Stimulated activated CD8-positive, alpha-beta memory T cell treated with anti-CD3 and anti-CD28 coated beads, Interleukin-15, amount 100 ng/mL, for 1 hour (primary cell): ENCODE measurements at places on chromosomes 2 and 18.
A peak's percentile ranks its signal among the peaks of the same experiment; 100 is the strongest.

- DNase-seq, result no peak
Observed at GRCh38 chr2:207091176-207091575, 74.6 kb downstream of the KLF7 start.

DNA sequence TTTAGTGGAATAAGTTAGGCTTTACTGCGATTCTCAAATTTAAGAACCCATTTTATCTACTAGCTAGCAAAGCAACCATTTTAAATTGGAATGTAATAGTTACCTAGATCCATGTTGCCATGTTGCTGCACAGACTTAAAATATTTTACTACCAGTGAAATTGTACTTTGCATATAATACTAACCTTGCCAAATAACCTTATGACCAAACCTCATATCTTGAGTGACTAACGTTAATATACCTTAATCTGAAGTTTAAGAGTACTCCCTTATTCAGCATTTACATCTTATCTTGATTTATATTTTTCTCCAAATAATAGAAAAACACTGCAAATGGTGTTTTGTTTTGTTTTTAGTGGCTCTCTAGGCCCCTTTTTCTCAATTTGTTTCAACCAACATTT lies 50.3 kb upstream of the NAB1 start:
- no peak for DNase-seq

- DNase-seq, result no peak
Observed at GRCh38 chr2:134379722-134380121, 125.8 kb downstream of the MGAT5 start.

DNA sequence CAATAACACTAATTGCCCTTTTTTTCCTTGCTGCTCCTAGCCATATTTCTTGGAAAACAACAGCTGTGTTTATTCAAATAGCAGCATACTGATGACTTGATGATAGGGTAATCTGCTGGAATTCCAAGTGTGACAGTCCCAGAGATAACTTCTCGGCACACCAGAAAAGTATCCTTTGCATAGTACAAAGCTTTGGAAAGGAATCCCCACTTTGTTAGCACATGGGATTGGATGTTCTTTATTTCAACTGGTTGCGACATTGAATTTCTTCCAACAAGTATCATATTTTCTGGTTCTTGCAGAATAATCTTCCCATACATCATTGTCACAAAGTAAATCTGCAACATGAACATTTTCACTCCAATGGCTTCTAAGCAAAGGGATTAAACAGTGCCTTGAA lies 445.8 kb upstream of the ACVR2A start:
- no peak for DNase-seq

GRCh38 chr2:177767768-177768167 lies 304.8 kb downstream of the PDE11A start:
- DNase-seq, result no peak

- DNase-seq, result no peak
Observed at GRCh38 chr2:126600742-126601141, 55.2 kb upstream of the GYPC start.

DNA sequence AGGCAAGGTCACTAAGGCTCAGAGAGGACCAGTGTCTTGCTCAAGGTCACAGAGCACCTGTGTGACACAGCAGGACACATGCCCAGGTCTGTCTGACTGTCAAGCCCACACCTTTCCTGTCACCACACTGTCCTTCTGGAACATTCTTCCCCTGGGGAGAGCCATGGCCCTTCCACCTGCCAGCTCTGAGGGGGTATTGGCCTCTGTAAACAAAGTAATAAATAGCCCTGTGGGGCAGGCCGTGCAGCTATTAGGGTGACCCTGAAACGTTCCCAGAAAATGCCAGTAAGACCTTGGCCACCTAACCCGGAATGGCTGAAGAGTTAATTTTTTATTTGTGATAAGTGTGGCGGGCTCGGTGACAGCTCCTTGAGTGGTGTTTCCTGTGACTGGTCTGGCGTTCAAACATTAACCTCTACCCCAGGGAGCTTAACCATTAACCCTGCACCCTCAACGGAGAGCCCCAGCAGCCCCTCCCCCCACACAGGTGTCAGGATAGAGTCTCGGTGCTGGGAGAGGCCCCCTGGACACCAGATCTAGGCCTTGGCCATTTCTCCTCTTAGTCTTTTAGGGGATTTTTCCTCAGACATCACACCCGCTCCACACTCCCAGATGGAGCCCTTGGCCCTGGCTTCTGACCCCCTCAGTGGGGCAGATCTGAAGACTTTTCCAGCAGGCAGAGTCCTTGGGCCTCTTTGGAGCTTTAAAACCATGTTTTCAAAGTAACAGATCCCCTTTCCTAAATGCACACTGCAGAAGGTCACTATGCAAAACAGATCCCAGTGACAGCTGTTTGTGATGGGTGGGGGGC lies 36.6 kb downstream of the SCTR start:
- DNase-seq, result no peak

DNA sequence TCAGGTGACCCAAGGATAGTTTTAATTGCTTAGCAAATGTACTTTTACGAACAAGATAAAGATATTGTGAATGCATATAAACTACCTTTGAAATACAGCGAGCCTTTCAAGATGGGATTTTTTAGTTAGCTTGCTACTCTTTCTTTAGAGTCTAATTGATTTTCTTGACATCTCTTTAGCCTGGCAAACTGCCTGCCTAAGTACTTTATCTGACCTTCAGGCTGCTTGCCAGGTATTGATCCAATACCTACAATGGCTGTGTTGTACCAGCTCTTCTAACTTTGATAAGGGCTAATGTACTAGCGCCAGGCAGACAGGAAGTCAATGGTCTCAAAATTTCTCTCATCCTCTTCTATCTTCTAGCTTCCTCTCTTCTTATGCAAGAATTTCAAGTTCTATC lies 414.4 kb upstream of the ACVR2A start:
- DNase-seq, result no peak

GRCh38 chr2:74482801-74483674 lies at the start of the genes CCDC142 and TTC31:
Gene CCDC142, minus strand, starts transcription at chr2:74482998. Its CDS starts 161 bp downstream, at chr2:74482837.
Gene TTC31, plus strand, starts transcription at chr2:74483081. Its CDS starts 15 bp downstream, at chr2:74483096.
- peak; percentile 82 for DNase-seq

GRCh38 chr18:44841221-44841620 lies 160.5 kb downstream of the SETBP1 start:
- no peak for DNase-seq

- DNase-seq, result no peak
Observed at GRCh38 chr2:161844822-161845221, 220.6 kb downstream of the SLC4A10 start.

DNA sequence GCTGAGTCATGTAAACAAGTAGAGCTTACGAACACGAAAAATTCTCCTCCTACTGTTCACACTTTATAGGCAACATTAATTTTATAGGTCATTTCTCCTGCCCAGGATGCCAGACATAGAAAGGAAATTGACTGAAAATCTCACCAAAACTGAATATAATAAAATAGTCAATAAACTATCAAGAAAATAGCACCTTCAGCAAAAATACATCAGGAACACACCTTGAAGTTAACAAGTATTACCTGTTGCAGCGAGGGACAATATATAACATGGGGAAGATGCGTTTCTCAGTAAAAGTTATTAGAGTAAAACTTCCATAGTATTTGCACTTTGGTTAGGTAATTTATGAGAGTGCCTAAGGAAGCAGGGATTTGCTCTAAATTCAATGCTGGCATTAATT lies 344.6 kb downstream of the KCNJ3 start:
- DNase-seq, result no peak

DNA sequence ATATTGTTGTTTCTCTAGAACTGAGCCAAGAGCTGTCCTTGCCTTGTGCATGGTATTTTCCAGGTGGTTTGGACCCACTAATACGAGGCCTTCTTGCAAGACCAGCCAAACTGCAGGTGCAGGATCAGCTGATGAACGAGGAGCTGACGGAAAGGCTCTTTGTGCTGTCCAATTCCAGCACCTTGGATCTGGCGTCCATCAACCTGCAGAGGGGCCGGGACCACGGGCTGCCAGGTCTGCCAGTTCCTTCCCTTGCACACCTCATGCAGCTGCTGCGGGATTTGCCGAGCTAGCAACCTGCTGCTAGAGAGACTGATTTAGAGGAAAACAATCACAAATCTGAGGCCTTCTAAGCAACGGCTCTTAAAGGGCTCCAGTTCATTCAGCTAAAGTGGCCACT lies 74.5 kb downstream of the TPO start:
- DNase-seq, result no peak

DNA sequence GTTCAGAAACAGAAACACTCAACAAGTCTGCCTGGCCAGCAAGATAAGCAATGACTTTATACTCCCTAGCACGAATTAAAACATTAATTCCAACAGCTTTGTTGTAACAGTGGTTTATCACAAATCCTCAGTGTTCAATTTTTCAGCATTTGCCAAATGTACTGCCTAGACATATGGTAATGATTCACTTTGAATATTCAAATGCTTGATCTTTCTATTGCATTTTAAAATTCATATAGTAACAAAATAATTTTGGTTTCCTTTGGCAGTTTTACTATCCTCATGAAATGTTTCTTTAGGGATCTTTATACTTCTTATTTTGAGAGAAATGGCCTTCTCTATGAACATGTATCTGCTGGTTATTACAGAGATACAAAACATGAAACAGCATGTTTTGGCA lies 851.8 kb upstream of the NXPH2 start:
- no peak for DNase-seq

- DNase-seq, result no peak
Observed at GRCh38 chr2:137117385-137117784, 352.0 kb downstream of the THSD7B start.

GRCh38 chr18:23276451-23276850 lies 141.2 kb downstream of the CABLES1 start:
- DNase-seq, result no peak

DNA sequence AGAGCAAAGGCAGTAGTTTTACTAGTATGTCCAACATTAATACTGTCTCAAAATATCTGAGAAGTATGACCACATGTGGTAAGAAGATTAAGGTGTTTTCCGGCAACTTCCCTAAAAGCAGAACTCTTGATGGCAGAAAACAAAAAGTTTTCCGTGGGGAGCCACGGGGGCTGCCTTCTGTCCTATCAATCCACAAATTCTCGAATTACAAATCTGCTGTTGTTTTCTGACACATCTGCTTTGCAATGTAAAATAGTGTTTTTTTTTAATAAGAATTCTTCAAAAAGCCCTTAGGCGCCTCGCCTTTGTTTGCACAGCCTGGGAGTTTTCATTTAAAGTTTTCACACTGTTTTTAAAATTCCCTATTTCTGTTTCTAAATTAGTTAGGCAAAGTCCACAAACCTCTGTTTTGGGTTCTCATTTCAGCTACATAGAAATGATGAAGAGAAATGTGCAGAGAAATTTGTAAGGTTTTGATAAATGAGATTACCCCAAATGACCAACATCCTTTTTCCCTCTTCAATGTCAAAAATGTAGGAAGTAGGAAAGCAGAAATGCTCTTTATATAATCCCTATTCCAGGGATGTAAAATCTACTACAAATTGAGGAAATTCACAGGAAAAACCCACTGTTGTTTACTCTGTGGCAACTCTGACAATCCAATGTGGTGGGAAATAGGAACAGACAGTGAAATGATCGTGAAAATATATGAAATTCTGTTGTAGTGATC lies 385.8 kb downstream of the ZEB2 start:
- no peak for DNase-seq

GRCh38 chr2:225002656-225003045 lies 39.6 kb downstream of the DOCK10 start:
- no peak for DNase-seq

- DNase-seq, result no peak
Observed at GRCh38 chr2:15195813-15196212, 365.3 kb downstream of the NBAS start.

DNA sequence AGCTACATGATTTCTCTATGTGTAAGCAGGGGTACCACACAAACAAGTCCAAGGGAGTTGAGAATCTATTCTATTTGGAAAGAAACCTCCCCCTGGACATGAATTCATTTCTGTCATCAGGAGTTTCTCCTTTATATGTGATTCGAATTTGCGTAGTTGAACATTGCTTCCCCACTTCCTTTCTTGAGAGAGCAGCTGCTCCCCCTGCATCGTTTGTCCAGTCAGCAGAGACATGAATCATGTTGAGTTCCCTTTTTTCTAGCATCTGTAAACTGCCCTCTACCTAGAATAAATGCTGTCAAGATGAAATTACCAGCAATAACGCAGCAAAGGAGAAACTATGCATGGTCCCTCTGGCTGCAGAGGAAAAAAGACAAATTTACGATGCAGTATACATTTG lies 73.8 kb downstream of the KIF5C start:
- no peak for DNase-seq

DNA sequence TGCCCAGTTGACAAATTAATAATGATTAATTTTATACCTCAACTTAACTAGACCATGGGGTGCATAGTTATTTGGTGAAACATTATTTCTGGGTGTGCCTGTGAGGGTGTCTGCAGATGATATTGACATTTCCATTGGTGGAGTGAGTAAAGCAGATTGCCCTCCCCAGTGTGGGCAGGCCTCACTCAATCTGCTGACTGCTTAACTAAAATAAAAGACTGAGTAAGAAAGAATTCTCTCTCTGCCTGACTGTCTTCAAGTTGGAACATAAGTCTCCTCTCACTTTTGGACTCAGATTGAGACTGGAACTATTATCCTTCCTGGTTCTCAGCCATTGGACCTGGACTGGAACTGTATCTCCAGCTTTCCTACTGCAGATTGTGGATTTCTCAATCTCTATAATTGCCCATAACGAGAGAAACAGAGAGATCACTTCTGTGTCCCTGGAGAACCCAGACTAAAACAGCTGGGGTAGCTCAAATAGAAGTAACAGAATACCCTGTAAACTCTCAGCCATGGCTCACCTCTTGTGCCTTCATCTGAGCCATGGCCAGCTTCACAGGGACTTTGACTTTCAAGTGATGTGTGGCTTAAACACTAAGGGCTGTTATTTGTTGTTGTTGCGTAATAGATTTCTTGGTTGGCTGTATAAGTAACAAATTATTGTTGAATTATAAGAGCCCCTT lies 575.3 kb upstream of the RAB6C start:
- DNase-seq, result no peak

GRCh38 chr18:58625839-58626238 lies 3.1 kb downstream of the ALPK2 start:
- DNase-seq, result no peak

- no peak for DNase-seq
Observed at GRCh38 chr2:26387189-26387588, 14.5 kb upstream of the DRC1 start.

- DNase-seq, result no peak
Observed at GRCh38 chr2:207401338-207401737, 128.4 kb upstream of the CREB1 start.

GRCh38 chr2:27408601-27409320 lies 630 bp downstream of the PPM1G start:
- DNase-seq, result no peak

- DNase-seq, result no peak
Observed at GRCh38 chr18:3083766-3084165, 70.8 kb upstream of the LPIN2 start.

DNA sequence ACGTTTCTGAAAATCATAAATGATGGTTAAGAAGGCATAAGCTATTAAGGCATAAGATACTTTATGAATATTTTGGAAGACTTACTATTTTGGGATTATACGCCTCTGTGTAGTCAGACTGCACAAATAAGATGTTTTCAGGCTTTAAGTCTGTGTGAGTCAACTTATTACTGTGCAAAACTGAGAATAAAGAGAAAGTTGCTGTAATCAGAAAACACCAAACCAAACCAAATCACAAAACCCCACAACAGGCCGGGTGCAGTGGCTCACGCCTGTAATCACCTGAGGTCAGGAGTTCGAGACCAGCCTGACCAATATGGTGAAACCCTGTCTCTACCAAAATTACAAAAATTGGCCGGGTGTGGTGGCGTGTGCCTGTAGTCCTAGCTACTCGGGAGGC lies 7.7 kb downstream of the CLK1 start:
- DNase-seq, result no peak
